ENCODE measurements at places on chromosomes 1 and 21.

DNA sequence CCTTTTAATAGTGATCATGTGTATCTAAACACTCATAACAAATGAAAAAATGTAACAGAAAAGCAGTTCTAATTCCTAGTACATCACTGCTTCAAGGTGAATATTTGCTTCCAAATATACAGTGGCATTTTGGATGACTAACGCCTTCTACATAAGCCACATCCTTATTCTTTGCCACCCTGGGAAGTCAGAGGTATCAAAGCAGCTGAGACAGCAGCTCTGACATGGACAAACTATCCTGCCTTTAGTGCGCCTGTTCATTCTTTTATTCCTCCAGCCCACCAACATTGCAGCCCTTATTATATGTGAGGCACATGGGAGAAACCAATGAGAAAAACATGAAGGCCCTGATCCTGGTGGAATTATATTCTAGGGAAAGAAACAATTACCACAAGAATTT is 183.0 kb downstream of the APP start:
- DNase-seq, result no peak

GRCh38 chr1:220217383-220217988 is 54.8 kb downstream of the RAB3GAP2 start:
- peak; percentile 7 for DNase-seq

GRCh38 chr1:103144681-103145080 is 36.4 kb upstream of the COL11A1 start:
- no peak for DNase-seq

GRCh38 chr1:182141040-182141439 is 79.5 kb upstream of the ZNF648 start:
- DNase-seq, result no peak

DNA sequence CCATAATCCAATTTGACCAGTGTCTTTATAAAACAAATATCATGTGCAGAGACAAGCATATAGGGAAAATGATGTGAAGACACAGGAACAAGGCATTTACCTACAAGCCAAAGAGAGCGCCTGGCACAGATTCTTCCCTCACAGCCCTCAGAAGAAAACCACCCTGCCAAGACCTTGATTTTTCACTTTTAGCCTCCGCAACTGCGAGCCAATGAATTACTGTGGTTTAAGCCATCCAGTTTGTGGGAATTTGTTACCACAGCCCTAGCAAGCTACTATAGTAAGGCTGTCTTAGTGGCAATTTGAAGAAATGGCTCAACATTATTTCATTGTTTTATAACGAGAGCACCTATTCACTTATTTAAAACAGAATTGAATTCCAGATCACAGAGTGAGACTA is 85.7 kb upstream of the CCDC190 start:
- DNase-seq, result no peak

GRCh38 chr1:197092491-197093023 is 25.5 kb upstream of the F13B start:
- no peak for DNase-seq

- no peak for DNase-seq
Measured at GRCh38 chr1:84168783-84169182, 24.7 kb downstream of the PRKACB start.

DNA sequence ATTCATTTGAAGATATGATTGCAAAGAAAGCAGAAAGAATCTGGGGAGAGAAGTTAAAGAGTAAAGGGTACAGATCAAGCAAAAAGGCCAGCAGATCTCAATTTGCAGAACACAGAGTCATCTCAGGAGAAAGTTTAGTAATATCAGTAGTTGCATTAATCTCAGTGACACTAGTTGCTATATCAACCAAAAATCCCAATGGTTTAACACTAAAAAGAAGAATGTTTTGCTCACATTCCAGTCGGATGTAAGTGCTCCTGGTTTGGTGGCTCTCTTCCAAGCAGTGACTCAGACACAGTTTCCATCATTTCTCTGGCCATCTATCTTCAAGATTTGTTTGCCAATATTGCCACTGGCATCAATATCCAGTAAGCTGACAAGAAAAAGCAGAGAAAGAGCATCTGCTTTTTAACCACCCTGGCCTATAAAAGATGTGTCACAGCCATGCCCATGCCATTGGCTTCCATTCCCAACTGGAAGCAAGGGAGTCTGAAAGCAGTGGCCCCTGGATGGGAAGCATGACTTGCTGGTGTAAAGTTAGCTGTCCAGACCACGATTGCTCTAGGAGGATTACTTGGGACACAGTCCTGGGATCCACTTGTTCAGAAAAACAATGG is 45.5 kb upstream of the AIM2 start:
- DNase-seq, result no peak

DNA sequence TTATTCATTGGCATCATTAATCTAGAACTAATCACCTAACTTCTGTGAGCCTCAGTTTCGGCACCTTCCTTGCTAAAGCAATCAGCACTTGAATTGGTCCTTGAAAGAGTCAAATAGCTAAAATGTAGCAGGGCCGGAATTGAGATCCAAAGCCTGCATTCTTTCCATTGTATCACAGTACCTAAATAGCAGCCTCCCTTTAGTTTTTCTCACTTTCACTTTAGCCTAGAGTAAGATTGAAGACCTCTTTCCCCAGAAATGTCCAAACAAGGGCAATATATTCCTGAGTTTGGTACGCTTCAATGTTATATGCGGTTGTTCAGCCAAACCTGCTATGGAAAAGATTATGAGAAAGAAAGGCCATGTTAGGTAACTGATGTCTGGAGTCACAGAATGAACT is 121.9 kb upstream of the BMP8A start:
- DNase-seq, result no peak

DNA sequence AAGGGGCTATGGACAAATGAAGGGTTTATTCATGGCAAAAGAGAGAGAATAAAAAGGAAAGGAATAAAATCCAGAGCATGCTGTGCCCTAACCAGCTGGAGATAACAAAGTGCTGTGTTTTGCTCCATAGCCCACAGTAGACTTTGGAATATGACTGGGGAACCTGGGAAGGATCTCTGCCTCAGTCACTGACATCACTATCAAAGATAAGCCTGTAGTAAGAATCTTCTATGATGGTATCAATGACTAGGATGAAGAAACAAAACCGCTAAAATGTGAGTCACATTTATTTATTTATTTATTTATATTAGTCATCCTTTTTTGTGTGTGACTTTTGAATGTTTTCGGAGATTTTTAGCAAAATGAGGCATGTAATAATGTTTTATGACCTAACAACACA is 56.3 kb downstream of the NVL start:
- DNase-seq, result no peak

GRCh38 chr1:119506941-119507340 is at the start of gene HSD3B1:
HSD3B1 (plus strand) TSS chr1:119507210; CDS start chr1:119507477, 267 bp downstream.
- DNase-seq, result no peak

DNA sequence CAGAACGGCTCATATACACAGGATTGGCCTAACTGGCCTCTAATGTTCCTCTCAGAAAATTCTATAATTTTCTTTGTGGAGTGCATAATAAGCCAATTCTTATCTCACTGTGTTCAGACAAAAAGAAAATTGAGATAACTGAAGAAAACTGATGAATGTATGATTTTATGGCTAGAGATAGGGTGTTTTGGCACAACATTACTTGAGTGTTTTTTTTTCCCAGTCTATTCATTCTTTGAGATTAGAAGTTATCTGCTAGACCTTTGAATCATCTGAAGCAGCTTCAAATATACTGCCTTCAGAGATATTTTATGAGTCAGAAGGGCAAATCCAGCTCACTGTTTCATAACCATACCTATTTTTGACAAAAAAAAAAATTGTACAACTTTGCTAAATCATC is 85.6 kb downstream of the VAV3 start:
- no peak for DNase-seq

GRCh38 chr1:225871359-225872074 is 10.7 kb downstream of the TMEM63A start:
- DNase-seq, result no peak

DNA sequence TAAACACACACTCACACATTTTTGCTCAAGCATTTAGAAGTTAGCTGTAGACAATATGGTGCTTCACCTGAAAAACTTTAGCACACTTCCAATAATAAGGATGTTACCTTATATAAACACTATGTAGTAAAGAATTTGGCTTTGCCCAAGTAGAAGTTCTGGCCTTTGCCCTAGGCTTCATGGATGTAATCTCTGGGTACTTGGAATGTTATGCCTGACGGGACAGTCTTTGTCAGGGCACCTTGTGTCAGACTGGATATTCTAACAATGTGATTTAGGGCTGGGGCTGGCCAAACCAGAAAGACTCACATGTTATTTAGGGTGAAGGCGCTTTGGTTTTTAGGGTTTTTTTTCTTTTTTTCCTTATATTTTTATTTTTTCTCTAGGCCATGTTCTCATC is 34.8 kb upstream of the TRIM33 start:
- DNase-seq, result no peak

DNA sequence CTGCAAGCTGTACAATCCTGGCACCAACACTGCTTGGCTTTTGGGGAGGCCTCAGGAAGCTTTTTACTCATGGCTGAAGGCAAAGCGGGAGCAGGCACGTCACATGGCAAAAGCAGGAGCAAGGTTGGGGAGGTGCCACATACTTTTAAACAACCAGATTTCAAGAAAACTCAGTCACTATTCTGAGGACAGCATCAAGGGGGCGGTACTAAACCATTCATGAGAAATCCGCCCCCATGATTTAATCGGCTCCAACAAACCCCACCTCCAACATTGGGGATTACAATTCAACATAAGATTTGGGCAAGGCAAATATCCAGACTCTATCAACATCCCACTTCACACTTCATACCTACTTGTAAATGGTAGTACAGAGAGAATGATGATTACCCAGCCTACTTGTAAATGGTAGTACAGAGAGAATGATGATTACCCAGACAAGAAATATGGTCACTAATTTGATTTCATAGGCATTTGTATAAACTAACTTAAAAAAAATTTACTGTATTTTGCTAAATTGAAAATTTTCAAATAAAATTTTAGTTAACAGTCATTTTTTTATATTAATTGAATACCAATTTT is 24.9 kb downstream of the ATP5PF start:
- DNase-seq, result no peak

DNA sequence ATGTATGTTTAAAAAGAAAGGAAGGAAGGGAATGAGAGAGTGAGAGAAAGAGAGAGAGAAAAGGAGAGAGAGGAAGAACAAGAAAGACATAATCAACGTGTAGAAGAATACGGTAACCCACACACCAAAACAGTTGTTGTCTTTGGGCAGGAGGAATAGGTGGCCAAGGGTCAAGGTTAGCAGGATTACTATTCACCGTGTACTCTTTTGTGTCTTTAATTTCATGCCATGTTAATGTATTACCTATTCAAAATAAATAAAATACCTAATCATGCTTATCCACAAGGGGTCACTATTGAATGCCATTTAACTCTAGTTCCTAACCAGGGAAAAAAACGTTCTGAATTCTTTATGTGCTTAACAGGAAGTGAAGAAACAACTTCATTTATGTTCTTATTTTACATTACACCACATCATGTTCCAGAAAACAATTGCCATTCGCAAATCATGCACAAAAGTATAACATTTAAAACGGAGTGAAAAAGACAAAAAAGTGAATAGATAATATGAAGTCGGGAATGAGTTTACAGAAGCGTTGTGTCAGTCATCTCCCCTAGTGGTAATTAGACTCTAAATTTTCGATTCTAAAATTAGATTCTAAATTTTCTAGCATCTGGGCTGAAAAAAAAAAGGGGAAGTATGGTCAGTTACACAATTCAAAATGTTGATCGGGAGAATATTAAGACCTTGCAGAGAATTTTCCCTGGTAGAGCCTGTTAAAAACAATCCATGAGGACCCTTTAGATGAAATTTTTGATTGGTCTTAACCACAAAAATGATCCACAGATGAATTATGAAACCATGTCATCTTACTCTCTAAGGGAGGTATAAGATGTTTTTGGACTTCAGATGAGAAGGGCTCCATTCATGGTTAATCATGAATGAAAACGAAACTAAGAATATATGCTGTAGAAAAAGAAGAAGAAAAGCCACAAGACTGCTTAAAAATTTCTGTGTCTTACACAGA is 700 bp upstream of the KMO start:
- DNase-seq, result peak; percentile 79

GRCh38 chr1:204706838-204707509 is 21.4 kb upstream of the LRRN2 start:
- DNase-seq, result no peak

GRCh38 chr1:243801378-243801777 is 48.7 kb downstream of the AKT3 start:
- DNase-seq, result no peak

DNA sequence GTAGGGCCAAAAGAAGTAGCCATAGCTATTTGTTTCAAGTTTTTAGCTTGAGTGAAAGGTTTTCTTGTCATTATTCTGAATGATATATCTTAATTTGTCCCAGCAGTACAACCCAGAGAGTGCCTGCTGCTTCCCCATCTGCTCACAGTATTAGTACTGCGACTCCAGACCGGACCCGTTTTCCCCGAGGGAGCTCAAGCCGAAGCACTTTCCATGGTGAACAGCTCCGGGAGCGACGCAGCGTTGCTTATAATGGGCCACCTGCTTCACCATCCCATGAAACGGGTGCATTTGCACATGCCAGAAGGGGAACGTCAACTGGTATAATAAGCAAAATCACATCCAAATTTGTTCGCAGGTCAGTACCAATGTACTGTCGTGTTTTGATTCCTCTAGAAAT is 37.2 kb upstream of the C1orf115 start:
- DNase-seq, result no peak

All from CD4-positive, alpha-beta T cell treated with Interleukin-4 for 4 hours (primary cell).